ENCODE measurements at places on chromosomes 6 and 20.

GRCh38 chr20:61723529-61724257 is 342.0 kb downstream of the TAF4 start:
- DNase-seq = no peak

DNA sequence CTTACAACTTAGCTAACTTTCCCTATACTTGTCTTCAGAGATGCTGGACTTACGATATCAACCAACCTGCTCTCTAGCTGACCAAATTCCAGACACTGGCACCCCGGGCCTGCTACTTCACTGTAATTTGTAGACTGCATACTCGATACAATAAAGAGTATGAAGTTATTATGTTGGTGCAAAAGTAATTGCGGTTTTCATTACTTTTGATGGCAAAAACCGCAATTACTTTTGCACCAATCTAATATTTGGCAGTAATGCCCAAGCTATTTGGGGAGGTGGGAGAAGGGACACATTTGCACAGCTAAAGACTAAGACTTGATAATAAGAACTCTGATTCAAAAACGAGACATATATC is 34.9 kb upstream of the ARHGAP18 start:
- no peak for DNase-seq

GRCh38 chr6:16097382-16098171 is 31.3 kb upstream of the MYLIP start:
- no peak for DNase-seq

DNA sequence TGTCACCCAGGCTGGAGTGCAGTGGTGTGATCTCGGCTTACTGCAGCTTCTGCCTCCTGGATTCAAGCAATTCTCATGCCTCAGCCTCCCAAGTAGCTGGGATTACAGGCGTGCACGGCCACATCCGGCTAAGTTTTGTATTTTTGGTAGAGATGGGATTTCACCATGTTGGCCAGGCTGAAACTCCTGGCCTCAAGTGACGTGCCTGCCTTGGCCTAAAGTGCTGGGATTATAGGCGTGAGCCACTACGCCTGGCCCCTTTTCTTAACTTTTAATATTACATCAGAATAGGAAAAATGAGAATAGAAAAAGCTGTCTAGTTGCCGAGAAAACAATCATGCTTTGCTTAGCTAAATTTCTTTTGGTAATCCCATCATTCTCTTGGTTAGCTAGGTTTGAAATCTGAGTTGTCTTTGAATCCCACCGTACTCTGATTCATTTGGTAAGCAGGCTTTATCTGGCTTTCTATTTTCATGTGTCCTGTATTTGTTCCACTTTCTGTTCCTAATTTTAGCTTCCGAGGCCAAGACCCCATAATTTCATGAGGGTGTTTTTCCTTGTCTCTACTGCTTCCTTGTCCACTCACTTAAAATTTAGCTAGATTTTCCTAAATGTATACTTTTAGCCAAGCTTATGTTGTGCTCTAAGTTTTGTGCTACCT is 83.5 kb downstream of the NCOA3 start:
- DNase-seq = no peak

GRCh38 chr20:57660922-57661745 is 40.9 kb upstream of the ZBP1 start:
- peak; percentile 60 for DNase-seq

GRCh38 chr20:58023346-58023745 is 205.1 kb downstream of the ANKRD60 start:
- DNase-seq = no peak

DNA sequence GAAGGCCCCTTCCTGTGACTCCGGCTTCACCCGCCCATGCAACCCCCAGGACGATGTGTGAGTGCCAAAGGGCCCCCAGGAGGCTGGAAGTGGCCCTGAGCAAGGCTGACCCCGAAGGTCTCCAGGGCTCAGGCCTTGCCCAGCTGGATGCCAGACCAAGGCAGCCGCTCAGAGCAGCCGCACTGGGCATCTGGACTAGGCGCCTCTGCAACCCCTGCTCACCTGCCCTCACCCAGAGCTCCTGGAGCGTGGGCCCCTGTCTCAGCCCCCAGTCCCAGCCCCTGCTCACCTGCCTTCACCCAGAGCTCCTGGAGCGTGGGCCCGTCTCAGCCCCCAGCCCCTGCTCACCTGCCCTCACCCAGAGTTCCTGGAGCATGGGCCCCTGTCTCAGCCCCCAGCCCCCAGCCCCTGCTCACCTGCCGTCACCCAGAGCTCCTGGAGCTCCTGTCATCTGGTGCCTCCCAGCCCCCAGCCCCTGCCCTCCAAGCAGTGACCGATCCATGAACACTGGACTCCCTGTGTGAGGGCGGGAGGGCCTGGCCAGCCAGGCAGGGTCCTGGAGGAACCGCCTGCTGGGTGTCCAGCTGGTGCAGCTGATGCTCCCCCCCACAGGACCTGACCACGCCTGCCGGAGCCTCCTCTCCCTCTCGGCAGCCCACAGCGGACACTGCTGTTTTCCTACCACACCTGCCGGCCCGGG is 1.1 kb downstream of the SRMS start:
- DNase-seq = no peak

DNA sequence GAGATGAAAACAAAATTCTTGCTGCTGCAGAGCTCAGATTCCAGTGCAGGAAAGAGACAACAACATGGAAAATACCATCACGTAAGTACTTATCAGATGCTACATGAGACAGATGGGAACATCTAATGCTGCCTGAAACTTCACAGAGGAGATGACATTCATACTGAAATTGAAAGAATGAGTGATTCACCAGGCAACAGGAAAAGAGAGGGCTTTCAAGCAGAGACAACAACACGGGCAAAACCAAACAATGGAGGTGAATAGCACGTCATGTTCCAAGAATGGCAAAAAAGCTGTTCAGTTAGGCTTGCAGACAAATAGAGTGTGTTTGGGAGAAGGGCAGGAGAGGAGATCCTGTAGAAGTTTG is 39.3 kb downstream of the GTF2H5 start:
- no peak for DNase-seq

DNA sequence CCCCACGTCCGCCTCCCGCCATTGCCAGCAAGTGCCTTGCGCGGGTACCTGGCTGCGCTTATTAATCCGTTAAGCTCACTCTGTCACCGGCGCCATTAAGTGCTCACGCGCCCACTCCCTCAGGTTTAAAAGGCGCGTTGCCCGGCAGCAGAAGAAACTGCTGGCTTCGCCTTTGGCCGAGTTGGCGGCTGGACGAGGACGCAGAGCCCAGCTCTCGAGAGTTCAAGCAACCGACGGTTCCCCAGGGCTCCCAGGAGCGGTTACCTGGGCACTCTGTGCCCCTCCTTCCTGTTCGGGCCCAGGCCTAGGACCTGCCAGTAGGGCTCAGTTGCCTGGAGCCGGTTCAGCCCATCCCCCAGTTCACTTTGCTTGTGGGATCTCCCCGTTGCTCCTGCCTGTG is at the start of gene GGTLC1:
Gene GGTLC1 (minus strand): TSS at position 219 of the 400 bp plus-strand sequence. CDS start 2,168 bp downstream, outside the sequence.
- DNase-seq = no peak

DNA sequence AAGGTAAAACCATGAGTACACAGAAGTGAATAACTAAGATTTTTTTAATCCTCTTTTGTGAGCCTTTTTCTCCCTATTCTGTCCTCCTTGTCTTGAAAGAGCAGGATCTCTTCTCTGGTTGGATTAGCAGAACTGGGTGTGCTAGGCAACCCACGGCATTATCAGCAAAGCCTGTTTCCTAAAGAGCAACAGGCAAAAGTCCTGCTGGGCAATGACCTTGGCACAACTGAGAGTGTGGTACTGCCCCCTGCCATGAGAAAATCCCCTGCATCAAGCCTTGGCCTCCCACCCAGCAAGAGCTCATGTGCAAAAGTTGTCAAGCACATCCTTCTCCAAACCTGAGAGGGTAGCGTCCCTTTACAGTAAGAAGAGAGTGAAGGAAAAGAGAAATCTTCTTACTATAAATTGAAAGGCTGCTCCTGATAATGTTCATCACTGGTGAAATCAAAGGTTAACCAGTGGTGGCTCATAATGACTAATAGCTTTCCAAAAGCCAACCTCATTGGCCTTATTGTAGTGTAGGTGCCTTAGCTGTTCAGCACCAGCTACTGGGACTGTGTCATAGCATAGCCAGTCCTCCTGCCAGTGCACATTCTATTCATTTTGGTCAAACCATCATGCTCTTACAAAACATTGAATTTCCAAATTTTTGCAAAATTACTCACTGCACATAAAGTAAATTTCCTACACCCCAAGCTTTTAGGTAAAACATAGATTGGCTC is 17.1 kb downstream of the KIF6 start:
- no peak for DNase-seq

DNA sequence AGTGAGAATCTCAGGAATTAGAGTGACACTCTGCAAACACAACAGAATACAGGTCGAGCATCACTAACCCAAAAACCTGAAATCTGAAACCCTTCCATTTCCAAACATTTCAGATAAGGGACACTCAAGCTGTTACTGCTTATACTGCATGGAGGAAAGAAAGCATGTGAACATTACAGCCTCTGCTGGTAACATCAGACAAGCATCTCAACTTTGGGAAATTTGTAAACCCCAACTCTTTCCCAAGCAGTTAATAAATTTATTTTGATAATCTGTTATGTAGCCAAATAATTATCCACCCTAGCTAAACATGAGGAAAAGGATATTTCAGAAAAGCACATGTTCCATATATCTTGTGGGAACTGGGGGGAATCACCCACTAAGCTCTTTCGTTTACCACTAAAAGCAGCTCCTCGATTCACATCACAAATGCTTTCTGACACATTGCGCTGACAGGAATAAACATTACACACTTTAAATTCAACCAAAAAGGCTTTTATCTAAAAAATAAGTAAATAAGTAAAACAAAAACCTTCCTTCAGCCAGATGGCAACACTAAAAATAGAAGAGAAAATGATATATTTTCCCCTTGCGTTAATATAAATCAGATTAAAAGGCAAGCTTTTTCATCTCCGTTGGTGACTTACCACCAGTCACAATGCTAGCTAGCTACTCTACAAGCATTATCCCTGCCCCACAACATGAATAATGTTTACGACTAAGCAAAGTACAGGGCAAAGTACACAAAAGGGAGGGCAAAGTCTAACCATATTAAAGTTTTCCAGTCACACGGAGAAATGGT is 120.8 kb downstream of the MAP7 start:
- no peak for DNase-seq

DNA sequence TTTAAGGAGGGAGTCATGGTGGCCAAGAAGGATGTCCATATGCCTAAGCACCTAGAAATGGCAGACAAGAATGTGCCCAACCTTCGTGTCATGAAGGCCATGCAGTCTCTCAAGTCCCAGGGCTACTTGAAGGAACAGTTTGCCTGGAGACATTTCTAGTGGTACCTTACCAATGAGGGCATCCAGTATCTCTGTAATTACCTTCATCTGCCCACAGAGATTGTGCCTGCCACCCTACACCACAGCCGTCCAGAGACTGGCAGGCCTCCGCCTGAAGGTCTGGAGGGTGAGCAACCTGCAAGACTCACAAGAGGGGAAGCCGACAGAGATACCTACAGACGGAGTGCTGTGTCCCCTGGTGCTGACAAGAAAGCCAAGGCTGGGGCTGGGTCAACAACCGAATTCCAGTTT is 115.0 kb downstream of the HFE start:
- no peak for DNase-seq

DNA sequence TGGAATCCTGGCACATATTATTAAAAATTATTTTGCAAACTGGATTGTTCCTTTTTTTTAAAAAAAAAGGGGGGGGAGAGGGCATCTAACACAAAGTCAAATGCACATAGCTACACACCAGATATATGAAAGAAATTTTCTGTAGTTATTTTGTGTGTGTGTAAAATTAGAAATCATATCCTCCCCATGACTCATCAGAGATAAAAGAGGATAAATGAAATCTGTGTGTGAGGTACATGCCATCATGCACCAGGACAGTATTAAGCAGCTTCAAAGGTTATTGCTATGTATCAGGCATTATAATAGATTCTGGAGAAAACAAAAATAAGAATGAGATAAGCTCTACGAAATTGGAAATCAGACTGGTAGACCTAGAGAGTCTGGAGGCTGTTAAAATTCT is 5.2 kb downstream of the BTBD9 start:
- DNase-seq = no peak

DNA sequence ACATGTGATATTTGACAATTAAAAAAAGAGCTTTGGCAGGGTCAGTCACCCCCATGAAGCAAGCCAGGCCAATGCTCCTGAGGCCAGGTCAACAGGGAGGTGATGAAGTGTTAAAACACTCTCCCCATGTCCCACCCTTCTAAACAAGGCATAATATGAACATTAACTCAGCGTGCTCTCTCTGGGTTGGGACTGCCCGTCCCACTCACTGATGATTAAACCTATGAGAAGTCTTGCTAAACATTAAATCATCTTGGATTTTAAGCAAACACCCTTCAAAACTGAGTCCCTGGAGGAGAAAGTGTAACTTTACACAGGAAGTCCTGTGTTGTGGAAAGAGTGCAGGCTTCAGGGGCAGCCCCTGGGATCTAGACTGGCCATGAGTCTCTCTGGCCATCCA is 558.5 kb downstream of the CD83 start:
- no peak for DNase-seq

- no peak for DNase-seq
Measured at GRCh38 chr6:115838763-115839401, 221.8 kb downstream of the FRK start.

- peak; percentile 63 for DNase-seq
Measured at GRCh38 chr20:21125072-21125848, 622 bp upstream of the KIZ start.

GRCh38 chr20:59781226-59781625 is 152.2 kb downstream of the SYCP2 start:
- DNase-seq = no peak

DNA sequence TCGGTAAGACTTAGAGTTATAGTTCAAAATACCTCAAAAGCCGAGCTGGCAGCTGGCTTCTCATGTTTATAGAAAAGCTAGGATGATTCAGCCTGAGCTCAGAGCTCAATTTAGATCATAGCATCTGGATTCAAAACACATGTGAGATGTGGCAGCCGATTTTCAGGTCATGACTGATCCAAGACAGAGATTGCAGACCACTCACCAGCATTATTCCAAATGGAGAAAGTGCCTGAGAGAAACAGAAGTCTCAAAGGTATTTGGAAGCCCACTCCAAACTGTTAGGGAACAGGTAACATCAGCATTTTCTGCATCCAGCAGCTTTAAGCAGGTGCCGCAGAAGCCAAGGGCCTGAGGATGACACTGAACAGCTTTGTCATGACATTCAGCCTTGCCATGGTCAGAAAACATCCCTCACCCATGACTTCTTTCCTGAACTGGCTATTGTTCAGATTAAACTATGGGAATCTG is 102.2 kb downstream of the BACH2 start:
- no peak for DNase-seq
